ENCODE measurements at places on chromosomes 11 and 22.

DNA sequence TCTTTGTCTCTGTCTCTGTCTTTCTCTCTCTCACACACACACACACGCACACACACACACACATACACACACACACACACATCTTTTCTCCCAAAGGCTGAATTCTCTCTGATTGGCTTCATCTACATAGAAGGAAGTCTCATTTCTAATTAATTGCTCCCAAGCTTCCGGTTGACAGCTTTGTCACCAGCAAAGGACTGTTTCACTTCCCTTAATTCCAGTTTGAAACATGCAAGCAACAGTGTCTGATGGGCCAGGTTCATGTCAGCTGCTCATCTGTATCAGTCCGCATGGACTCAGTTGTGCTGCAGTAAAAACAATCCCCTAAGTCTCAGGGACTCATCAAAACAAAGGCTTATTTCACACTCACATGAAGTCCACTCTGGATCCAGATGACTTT is 16.2 kb upstream of the PVALB start:
- DNase-seq = no peak

- no peak for DNase-seq
Measured at GRCh38 chr11:91133361-91133760, 910.5 kb upstream of the CHORDC1 start.

DNA sequence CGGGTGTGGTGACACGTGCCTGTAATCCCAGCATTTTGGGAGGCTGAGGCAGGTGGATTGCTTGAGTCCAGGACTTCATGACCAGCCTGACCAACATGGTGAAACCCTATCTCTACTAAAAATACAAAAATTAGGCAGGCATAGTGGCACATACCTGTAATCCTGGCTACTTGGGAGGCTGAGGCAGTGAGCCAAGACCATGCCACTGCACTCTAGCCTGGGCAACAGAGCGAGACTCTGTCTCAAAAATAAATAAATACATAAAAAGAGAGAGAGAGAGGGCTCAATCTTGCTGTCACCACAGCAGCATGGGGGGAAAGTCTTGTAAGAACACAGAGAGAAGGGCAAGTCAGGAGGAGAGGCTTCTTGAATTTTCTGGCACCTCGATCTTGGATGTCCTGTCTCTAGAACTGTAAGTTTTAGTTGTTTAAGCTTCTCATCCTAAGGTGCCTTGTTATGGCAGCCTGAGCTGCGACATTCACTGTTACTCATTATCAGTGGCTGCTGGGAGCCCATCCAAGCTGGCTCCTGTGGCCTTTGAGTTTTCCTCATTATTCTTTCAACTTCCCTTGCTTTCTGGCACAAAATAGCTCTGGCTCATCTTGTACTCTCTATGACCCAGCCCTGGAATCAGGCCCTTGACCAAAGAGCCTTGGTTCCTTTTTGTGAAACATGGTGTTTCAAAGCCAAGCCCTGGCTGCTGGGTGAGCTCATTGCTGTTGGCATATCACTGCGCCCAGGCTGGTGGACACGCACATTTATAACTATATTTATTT is 8.0 kb upstream of the PSMC3 start:
- DNase-seq = no peak

- DNase-seq = no peak
Measured at GRCh38 chr11:117459123-117459978, 131.7 kb downstream of the CEP164 start.

DNA sequence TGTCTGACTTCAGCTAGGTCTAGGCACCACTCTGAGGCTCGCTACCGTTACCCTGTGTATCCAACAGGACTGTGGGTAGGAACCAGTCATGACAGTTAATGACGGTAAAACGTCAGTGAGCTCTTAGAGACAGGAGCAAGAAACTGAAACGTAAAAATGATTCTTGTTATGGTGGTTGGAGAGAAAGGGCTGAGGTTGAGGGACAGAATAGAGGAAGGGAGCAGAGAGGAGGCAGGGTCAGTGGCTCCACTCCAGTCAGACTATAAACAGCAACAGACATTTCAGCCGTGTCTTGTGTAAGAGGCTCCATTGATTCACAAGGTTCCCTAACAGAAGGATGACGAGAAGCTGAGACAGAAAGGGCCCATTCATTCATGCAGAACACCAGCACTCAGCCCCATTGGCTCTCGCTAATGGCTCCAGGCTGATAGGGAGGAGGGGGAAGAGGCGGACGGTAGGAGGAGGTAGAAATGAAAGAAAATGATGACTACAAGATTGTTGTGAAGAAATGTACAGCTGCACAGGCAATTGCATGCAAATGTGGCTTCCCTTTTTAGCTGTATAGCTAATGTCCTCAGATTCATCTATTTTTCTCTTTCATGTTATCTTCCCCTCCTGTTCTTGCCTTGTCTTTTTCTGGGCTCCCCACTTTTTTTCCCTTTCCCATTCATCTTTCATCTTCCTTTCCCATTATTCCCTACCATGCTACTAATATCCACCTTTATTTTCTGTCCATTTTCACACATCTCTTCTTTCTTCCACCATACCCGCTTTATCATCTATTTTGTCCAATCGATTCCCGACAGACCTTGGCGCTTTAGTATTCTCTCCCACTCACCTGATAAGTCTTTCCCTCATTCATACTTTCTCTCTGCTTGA is 34.3 kb downstream of the ETS1 start:
- DNase-seq = no peak

- no peak for DNase-seq
Measured at GRCh38 chr11:16958833-16959232, 55.4 kb downstream of the PLEKHA7 start.

DNA sequence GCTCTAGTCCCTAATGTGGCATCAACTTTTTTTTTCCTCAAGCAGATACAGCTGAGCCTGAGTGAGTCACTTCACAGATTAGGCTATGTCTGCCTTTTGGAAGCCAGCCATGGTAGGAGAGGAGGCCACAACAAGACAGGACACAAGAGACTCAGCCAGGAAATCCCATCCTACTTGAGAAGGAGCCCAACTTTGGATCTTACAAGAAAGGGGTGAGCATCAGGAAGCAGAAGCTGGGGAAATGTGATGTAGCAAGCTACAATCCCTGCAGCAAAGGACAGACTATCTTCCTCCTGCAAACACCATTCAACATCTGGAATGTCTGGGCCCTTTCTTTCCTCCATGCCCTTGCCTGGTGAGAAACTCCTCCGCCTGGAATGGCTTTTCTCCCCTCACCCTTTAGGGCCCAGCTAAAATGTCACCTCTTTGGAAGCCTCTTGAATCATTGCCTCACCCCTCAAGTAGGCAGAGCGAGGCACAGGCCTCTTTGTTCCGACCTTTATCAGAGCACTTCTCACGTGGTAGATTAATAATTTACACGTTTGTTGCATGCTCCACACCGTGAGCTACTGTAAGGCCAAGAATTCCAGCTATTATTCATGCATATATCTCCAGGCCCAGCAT is 156.4 kb upstream of the PITPNB start:
- no peak for DNase-seq

GRCh38 chr22:43136255-43136654 is 6.9 kb downstream of the MCAT start:
- no peak for DNase-seq

DNA sequence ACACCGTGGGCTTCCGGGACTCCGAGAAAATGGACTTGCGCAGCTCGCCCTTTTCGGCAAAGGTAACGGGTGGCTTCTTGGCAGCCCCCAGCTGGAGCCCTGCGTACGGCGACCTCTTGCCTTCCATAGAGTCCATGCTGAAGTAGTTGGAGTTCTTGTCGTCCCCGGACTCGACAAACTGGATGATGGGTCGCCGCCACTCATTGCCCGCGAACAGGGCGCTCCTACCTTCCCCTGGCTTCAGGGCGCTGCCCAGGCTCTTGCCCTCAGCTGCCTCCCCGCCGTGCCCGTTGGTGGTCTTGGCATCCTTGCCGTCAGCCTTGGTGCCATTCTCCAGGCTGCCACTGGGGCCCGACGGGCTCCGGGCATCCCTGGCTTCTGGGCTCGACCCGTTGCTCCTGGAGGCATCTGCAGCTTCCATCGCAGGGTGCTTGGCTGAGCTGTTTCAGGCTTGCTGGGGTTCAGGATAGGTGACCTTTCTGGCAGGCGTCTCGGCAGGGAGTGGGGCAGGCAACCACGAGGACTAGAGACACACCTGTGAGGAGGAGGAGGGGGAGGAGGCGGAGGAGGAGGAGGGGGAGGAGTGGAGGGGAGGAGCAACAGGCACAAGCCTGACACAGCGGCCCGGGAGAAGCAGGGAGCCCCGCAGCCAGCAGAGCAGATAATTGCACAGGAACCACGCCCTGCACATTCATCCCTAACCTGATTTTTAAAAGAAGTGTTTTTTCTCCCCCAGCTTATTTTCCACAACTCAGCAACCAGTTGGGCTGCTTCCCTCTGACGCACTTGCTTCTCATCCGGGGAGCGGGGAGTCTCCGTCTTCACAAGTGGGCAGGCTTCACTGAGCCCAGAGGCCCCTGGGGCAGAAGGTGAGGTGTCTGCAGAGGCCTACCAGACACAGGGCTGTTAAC is at the start of gene TRIM29:
TSS of gene TRIM29 (minus strand) at position 503 of the 911 bp plus-strand sequence. CDS start at position 421, 82 bp downstream.
- DNase-seq = no peak

GRCh38 chr11:12060385-12060985 is 49.9 kb upstream of the MICAL2 start:
- DNase-seq = no peak

- no peak for DNase-seq
Measured at GRCh38 chr11:120575461-120575860, 63.9 kb downstream of the GRIK4 start.

DNA sequence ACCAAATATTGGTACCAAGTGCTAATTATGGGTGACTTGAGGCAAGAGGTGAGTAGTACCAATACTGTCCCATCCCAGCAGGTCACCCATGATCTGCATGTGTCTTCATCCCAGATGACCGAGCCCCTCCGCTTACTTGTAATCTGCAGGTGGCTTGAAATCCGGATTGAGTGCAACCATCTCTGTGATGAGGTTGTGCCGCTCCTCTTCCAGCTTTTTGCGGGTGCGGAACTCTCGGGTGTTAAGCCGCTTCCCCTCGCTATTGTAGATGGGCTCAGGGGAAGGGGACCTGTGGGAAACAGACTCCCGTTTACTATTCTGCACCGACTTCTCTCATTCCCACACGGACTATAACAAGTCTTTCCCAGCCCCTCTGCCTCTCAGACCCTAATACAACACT is 8.2 kb downstream of the SF1 start:
- DNase-seq = no peak

Data from SK-N-MC (cell line).